ENCODE measurements at places on chromosomes 1 and 21.

DNA sequence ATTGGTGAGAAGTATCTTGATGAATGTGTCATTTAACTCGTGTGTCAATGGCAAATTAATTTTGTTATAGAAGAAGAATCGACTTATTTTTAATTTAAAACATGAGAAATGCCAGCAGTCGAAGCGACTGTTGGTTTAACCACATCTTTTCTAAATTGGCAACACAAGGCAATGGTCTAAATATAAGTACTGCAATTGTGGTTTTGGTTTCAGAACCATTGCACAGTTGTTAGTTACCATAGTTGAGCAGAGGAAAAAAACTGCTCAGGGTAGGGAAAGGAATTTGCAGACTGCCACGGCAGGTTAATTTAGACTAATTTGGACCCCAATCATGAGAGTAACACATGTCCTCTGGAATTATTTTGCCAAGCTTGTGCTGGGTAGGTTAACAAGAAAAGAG, 185.6 kb upstream of the RUNX1 start:
- no peak for DNase-seq

- DNase-seq: no peak
Observed at GRCh38 chr1:54249819-54250435, 50.0 kb downstream of the MRPL37 start.

- no peak for DNase-seq
Observed at GRCh38 chr1:213464786-213465460, 413.9 kb downstream of the RPS6KC1 start.

DNA sequence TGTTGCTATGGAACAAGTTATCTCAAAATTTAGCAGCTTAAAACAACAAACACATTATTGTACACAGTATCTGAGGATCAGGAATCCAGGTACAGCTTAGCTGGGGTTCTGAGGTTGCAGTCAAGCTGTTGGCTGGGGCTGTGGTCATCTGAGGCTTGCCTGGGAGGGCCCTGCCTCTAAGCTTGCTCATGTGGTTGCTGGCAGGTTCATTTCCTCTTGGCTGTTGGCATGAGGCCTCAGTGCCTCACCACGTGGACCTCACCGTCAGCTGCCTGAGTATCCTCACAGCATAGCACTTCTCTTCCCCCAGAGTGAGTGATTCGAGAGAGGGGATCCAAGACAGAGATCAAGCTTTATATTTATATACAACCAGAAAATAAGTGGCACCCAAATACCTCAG, 18.6 kb downstream of the NTPCR start:
- no peak for DNase-seq

- no peak for DNase-seq
Observed at GRCh38 chr1:87318806-87319205, 9.9 kb upstream of the LMO4 start.

DNA sequence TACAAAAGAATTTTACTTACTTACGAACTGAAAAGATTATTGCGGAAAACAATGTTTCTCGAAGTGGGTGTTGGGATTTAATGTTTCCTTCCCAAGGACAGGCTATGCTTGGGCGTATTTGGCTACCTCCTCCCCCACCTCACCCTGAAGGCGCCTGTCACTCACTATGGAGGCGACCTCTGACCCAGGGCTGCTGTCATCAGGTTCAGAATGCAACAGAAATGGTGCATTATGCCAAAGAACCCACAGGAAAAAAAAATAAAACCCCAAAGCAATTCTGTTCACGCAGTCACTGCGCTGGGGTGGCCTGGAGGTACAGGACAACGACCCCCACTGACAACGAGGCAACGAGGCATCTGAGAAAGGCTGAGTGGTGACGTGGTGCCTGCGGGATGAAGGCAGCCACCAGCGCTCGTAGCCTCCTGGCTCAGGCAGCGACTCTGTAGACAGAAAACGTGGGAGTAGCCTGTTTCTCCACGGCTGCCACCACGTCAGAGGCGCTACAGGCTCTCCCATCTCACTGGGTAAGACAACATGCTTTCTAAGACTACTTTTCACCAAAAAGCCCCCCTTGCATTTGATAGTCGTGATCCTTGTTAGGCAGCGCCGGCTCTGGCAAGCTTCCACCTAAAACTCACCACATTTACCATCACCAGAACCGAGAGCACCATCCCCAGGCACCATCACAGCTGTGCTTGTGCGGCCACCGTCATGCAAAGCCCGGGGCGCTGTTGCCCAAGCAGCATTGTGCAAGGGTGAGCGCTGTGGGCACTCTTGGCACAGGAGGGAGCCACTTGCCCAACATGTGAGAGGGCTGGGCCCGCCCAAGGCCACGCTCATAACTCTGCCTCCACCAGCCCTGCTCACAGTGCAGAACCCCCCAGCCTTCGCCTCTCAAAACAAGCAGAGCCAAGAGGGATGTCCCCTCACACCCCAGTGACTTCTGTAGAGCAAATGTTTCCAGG, 14.3 kb downstream of the NADK start:
- no peak for DNase-seq

DNA sequence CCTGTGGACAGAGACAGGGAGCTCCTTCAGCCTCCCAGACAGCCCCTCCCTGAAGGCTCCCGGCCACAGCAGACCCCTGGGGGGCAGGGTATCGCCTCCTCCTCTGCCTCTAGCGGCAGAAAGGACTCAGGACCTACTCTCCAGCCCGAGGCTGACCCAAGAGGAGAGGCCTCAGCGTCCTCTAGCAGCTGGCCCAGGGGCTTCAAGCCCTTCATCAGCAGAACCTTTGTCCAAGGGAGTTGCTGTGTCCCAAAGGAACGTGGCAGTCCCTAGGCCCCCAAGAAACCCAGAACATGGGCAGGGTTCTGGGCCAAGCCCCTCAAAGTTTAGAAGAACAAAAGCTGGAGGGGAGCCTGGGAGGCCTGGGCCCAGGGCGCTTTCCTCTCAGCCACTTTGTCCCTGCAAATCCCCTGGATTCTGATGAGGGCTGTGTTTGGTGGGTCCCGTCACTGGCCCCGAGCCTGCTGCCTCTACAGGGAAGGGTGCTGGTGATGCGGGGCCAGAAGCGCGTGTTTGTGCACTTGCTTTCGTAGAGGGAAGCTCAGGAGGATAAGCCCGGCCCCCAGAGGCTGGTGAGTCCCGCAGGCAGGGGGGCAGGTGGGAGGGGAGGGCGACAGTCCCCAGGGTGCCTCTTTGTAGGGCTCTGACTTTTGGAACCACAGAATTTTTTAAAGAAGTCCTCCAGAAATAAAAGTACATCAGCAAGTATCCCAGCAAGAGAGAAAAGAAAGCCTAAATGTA, 13.3 kb downstream of the ITGB2 start:
- DNase-seq: no peak

GRCh38 chr21:45073301-45074047, 906 bp upstream of the ADARB1 start:
- DNase-seq: no peak

DNA sequence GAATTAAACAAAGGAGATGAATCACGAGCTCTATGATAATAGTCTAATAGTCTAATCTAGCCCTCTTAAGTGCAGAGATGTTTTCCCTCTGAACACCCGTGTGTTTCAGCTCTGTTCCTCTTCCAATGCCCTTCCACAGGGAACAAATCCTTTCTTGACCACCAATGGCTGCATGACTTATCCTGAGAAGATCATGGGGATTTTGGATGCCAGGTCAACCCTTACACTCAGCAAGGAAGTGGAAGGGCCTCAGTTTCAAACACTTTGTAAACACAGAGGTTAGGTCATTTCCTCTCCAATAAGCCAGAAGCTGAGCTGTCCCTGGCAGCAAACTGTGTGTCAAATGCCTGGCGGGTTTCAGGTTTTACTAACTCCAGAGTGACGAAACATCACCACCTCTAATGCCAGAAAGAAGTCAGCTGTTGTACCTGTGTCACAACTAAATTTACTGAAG, 200.0 kb downstream of the GABPA start:
- DNase-seq: no peak

- no peak for DNase-seq
Observed at GRCh38 chr1:21114431-21114830, 62.3 kb downstream of the EIF4G3 start.

GRCh38 chr1:234627009-234627950, 17.3 kb upstream of the IRF2BP2 start:
- DNase-seq: no peak

DNA sequence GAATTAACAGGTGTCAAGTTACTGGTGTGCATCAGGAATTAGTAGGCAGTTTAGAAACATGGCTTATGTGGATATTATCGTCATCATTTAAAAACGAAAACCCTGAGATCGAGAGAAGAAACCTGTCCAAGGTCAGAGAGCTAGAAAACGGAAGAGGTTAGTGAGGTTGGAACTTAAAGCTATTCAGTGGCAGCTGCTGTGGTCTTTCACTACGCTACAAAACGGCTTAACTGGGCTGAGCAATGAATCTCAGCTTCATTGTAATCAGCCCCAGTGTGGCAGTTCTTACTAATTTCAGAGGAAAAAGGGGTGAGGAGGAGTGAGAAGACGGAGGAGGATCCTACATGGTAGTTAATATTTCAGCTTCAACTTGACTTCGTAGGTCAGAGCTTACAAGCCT, 77.9 kb downstream of the DAB1 start:
- no peak for DNase-seq

GRCh38 chr1:79790950-79791349, 784.4 kb upstream of the ADGRL4 start:
- no peak for DNase-seq

GRCh38 chr1:43998000-43998378, 6.6 kb downstream of the CCDC24 start:
- no peak for DNase-seq

GRCh38 chr1:67723126-67723525, 38.1 kb downstream of the GADD45A start:
- DNase-seq: no peak

- no peak for DNase-seq
Observed at GRCh38 chr1:203169770-203170520, 5.7 kb downstream of the MYBPH start.

DNA sequence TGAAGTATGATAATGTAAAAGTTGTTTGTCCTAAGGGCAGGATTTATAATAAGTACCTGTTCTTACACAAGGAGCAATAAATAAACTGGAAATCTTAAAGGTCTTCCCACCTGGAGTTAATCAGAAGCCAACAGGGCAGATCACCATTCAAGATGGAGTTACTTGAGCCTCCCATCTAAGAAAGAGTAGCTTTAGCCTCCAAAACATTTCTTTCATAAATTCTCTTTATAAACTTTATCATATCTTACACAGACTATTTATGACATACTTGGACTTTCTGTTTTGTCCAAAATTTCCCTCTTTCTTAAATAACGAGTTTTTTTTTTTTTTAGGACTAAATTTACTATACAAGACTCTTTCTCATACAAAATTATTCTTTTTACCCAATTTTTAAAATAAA, 18.5 kb downstream of the OR2T1 start:
- DNase-seq: no peak

GRCh38 chr1:71285529-71285928, 204.7 kb upstream of the ZRANB2 start:
- DNase-seq: no peak

DNA sequence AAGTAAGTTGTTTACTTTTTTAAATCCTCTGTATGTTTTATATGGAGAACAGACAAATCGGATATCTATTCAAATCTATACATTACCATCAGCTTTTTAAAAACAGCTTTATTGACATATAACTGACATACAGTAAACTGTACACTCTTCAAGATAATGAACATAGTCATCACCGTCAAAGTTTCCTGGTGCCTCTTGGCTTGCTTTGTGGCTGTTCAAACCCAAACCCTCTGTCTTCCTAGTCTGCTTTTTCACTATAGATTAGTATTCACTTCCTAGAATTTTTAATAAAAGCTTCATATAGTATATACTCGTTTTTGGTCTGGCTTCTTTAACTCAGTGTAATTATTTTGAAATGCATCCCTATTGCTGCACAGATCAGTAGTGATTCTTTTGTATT, 56.4 kb upstream of the TPTE start:
- DNase-seq: no peak

- no peak for DNase-seq
Observed at GRCh38 chr1:37098237-37098636, 63.9 kb upstream of the GRIK3 start.

DNA sequence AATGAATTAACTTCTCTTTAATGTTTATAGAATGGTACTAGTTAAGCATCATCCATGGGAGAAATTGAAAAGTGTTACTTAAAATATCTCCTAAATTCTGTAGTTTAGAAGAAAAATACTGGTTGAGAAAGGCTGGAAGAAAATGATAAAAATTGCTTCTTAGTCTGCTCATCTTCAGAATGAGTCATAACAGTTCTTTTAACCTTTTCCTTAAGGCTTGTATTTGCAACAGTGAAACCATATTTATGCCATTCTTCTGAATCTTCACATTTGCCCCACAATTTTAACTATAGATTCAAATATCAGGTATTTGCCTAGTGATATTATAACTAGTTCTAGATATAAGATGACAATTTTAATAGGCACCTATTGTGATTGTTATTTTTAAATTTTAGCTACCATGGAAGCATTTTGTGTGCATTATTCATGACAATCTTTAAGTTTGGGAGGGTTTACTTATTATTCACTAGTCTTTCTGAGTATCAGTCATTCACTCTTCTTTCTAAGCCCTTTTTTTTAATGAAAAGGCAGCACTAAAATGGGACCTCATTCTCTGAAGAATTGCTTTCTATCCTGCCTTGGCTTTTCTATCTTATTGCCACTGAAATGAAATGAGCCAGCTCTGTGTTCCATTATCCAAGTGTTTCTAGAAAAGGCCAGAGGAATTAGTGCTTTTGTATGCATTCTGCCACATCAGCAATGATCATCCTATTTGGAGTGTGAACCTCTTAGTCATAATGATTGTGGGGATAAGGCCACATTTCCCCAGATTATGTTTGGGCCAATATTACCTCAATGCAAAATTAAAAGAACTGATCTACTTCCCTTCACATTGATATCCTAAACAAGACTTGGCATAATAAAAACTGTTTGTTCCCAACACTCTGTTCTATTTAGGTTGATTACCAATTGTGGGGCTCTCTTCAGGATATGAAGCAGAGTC, 58.4 kb downstream of the SAMSN1 start:
- no peak for DNase-seq

DNA sequence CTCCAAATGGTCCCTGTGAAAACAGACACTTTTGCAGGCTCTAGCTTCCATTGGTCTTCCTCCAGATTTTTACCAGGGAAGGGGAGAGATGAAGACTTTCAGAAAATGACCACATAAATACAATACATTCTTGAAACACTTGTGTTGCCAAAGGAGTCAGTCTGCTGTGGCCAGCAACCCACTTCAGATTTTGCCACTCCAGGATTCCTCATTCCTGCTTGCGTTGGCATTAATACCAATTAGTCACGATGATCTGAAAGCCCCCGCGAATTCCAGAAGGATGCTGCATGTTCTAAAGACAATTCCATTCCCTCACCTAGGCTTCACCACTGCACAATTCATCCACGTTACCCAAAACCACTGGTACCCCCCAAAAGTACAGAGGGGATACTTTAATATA, 7.9 kb upstream of the BACE2 start:
- DNase-seq: no peak

Data from NCI-H2107 (cell line).